ENCODE measurements at places on chromosomes 2 and 18.

DNA sequence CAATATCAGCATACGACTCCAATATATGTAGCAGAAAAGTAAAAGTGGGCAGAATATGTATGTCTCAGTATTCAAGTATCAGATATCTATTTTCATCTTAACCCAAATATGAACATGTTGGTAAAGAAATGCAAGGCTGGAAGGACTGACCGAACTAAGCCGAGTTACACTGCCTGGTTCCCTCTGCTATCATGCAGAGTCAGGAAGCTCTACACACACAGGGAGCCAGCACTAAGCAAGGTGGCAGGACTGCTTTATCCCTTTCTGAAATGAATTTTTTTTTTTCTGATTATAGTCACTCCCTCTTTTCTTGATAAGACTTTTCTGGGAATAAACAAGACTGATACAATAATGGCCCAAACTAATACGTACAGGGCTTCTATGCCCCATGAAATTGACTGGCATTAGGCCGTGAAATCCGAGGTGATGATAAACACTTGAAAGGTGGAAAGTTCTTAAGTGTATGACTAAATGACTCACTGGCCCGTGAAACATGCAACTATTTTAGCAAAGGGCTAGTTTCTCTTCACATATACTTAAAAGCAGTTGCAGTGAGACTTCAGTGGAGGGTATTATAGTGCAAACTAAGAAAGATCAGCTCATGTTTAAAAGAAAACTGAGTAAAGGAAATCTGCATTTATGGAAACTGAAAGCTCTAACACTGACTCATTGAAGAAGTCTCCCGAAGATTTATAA is 14.9 kb downstream of the DPP4 start:
- no peak for DNase-seq

DNA sequence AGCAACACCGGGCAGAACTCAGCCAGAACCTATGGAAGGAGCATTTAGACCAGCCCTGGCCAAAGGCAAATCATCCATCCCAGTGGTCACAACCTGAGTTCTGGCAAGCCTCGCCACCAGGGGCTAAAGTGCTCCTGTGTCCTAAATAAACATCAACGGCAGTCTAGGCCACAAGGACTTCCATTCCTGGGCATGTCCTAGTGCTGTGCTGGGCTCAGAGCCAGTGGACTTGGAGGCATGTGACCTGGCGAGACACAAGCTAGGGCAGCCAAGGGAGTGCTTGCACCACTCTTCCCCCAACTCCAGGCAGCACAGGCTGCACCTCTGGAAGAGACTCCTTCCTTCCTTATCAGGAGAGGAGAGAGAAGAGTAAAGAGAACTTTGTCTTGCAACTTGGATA is 69.0 kb downstream of the ST6GAL2 start:
- no peak for DNase-seq

DNA sequence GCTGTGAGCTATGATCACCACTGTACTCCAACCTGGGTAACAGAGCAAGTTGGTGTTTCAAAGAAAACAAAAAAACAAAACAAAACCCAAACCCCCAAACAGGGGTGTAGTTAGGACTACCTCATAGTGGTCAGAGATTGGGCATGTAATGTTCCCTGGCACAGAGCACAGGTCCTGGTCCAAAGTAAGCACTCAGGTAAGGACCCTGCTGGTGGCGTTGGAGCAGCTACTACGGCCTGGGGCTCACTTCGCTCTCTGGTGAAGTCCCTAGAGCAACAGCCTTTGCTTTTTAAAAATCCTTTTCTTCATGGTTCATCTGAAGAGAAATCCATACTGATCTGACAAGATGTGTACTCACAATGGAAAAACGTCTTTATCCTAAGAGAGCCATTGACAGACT is 130.4 kb downstream of the ZNF236 start:
- DNase-seq: no peak

GRCh38 chr2:205471776-205472175 is 210.5 kb upstream of the NRP2 start:
- no peak for DNase-seq

DNA sequence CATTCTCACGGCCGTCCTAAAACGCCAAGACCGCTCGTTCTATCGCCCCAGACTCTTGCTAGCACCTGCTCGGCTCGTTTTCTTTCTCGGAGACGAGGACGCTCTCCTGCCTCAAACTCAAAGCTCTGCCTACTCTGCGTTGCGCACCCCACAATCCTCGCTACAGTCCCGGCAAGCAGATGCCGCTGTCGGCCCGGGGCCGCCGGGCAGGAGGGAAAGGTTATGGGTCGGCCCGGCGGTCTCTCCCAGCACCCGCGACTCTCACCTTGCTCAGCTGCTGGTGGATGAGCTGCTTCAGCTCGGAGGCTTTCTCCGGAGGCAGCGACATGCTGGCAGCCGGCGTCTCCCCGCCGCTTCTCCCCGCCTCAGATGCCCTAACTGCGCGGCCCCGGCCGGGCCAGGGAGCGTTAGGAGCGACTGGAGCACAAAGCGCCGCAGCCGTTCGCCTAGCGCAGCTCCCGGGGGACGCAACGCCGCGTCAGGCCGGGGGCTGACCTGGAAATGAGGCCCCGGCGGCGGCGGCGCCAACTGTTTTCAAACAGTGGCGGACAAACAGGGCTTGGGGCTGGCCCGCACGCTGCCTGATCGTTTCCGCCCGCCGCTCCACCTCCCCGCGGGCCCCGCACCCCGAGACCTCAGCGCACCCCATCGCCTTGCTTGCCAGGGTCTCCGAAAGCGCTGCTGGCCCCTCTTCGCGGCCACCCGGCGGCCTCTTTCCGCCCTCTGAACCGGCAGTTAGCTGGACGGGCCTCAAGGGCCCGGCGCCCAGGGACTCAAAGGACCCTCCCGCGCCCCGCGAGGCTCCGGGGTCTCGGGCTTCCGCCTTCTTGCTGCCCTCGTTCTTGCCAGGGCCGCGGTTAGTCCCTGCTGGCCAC is at the start of the genes CEP76 and PSMG2:
CEP76 (minus strand) TSS at position 503 of the 875 bp plus-strand sequence; CDS start at position 328, 175 bp downstream.
PSMG2 (plus strand) TSS at position 822 of the 875 bp plus-strand sequence. CDS start 66 bp downstream, outside the sequence.
- peak; percentile 75 for DNase-seq

GRCh38 chr2:53033411-53033810 is 734.2 kb upstream of the CHAC2 start:
- DNase-seq: no peak

Measured in effector CD4-positive, alpha-beta T cell (primary cell).